ENCODE measurements at places on chromosomes 2 and 18.

DNA sequence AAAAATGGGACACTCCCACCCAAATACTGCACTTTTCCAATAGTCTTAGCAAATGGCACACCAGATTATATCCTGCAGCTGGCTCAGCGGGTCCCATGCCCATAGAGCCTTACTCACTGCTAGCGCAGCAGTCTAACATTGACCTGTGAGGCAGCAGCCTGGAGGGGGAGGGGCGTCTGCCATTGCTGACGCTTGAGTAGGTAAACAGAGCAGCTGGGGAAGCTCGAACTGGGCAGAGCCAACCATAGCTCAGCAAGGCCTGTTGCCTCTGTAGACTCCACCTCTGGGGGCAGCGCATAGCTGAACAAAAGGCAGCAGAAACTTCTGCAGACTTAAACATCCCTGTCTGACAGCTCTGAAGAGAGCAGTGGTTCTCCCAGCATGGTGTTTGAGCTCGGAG, 110.4 kb downstream of the CTIF start:
- no peak for DNase-seq

DNA sequence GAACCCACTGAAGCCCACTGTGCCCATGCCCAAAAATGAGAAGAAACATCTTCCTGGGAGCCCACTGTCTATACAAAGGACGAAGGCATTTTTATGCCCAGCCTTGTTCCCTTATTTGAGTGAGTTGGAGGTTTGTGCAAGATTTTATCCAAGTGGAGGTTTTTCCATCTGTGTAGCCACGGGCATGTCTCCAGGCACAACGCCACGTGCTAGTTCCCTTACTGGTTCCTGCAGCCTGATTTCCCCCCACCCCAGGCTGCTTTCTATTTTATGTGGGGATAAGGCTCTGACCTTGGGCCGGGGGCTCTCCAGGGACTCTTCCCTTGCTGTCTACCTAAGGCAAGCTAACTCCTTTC, 22.2 kb upstream of the TXNL4A start:
- no peak for DNase-seq

DNA sequence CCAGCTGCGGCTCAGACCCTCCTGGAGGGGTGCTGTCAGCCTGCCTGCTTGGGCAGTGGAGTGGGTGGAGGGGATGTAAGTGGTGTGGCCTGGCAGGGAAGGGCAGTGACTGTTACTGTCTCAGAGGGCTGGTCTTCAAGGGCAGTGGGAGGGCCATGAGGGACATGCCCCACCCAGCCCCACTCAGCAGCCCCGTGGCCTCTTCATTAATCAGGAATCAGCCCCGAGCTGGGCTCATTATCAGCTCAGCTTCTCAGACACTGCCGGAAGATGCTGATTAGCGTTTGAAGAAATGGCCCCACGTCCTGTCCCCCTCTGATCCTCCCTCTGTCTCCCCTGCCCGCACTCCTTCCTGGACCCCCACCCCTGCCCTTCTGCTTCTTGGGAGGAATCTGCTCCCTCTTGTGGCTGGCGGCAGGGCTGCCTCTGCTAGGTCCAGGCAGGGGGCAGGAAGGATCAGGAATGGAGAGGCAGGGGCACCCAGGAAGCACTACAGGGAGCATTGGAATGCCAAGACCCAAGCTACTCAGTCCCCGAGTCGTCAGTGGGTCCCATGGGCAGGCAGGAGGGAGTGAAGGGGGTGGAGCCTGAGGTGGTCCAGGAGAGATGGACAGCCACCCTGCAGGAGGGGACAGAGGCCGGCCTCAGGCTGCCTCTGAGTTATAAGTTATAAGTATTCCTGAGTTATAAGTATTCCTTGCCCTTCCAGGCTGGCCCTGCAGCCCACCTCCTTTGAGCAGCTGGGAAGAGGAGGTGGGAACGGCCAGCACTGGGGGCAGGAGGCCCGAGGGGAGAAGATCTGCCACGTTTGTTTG, 7.0 kb downstream of the ASIC4 start:
- peak; percentile 45 for DNase-seq

DNA sequence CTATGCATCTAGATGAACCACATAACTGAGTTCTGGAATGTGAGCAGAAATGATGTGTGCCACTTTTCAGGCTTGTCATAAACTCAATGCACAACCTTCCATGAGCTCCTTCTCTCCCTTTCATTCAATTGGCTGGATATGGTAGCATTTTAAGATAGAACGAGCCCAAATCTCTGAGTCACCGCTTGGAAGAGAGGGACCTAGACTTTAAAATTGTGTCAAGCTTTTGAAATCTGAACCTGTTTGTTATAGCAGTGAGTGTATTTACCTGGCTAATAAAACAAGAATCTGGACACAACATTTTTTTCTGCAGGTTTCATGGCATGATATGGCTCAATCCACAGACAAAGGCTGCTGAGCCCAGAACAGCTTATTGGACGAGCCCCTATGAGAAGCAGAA, 297.8 kb upstream of the SPRED2 start:
- DNase-seq = no peak

- DNase-seq = no peak
Measured at GRCh38 chr2:25479761-25480160, 138.0 kb upstream of the DNMT3A start.

DNA sequence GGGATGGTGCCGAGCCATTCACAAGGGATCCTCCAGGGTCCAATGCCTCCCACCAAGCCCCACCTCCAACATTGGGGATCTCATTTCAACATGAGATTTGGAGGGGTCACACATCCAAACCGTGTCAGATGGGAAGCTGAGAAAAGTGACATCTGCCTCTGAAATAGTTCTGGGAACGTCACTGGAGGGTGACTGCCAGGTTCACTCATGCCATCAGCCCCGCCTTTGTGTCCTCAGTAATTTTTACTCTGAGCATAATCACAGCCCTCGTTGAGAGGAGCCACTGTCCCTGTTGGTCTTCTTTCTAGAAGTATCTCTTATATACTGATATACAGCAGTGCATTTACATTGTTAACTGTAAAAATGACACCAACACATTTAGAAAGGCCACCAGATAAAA, 67.4 kb downstream of the KLHL29 start:
- DNase-seq = no peak

DNA sequence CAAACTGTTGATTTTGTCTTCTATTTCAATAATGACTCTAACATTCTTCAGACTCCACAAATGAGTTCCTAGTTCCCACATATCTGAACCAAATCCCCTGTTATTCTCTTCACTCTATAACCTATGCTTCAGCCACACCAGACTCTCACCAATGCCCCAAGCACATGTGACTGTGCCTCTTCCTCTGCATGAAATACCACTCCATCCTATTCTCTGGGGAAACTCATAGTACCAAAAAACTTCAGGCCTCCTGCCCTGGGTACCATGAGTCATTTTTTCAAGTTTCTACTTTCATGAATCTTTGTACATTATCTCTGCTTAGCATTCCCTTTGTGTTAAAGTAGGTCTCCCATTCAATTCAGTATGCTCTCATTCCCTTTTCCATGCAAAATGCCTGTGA, 353.2 kb downstream of the ZEB2 start:
- DNase-seq = no peak

DNA sequence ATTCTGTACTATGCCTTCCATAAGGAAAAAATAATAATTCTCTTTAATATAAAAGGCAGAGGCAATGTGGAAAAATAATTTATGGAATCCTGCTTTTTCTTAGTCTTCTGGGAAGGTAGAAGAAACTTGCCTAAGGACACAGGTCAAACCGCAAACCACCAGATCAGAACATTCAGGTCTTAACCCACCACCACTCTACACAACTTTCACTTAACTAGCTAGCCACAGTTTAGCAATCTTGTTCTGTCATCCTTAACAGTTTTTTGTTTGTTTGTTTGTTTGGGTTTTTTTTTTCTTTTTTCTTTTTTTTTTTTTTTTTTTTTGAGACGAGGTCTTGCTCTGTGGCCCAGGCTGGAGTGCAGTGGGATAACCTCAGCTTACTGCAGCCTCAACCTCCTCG, 70.6 kb downstream of the ACVR1 start:
- DNase-seq = no peak

GRCh38 chr2:38599706-38600105, 3.0 kb downstream of the HNRNPLL start:
- no peak for DNase-seq

DNA sequence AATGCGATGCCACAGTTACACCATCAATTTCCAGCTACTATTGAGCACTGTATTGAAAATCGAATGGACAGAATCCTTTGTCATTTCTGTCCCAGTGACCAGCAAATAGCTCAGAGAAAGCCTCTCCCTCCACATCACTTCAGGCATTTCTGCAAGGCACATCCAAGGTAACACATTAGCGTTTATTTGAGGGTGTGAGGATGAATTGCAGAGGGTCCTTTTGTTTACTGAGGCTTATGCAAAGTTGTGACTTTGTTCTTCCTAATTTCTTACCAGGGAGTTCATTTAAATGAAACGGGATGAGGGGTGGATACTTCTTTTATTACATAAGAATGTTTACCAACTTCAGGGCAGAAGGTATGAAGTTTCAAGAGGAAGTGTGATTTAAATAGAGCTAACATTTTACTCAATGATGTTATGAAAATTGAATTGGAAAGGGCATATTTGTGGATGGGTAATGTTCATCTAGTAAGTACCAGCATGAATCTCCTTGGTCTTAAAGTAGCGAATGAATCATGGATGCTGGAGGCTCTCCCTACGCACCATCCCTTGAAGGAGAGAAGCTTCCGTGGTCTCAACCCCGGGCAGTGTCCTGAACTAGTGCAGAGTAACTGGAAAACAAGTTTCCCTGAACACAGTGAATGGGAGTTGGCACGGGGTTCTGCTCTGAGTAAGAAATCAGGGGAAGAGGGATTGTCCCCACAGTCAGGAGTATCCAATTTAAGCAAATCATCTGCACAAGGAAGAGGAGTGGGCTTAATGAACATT, 756.5 kb downstream of the GALR1 start:
- DNase-seq = no peak
